Left ventricle myocardium superior (tissue), 1 donor: ENCODE measurements at places on chromosomes 5 and 9. TPM values are rescaled to one million over a fixed set of nuclear protein-coding genes. Genes with fewer than 3 reads are reported as not detected.

DNA sequence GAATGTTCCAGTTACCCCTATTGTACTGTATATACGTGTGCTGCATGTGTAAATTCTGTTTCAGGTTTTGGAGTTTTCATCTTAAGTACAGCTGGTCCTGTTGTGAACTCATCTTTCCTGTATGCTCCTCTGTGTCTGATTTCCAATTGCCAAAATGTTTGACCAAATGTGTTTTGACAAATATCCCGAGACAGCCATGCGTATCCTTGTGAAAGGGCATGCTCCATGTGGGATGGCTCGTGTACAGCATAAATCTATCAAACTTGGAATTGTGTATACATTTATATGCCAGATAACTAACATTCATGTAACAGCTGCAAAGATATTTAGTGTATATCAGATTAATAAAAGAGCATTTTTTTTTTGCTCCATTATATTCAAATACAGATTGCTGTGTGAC, 69.5 kb upstream of the IQGAP2 start:
- no peak for DNase-seq

DNA sequence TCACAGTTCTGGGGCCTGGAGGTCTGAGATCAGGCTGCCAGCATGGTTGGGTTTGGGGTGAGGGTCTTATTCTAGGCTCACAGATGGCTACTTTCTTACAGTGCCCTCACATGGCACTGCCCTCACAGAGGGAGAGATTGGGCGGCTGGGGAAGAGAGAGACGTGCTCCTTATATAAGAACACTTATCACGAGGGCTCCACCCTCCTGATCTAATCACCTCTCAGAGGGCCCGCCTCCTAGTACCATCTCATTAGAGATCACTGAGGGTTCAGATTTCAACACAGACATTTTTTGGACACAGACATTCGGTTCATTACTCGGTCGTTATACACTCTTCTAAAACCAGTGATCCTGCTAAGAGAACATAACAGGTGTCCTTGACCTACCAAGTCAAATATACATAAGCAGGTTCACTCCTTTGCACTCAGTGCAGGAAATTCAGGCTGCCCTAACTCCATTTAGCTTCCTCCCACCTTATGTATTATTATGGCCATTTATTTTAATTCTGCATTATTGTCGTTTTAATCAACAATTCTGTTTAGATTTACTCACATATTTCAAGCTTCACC, 121.7 kb downstream of the ICE1 start:
- DNase-seq, result no peak

GRCh38 chr5:67262206-67262605, 65.6 kb upstream of the CD180 start:
- no peak for DNase-seq

TTC33 gene
- total RNA-seq, result 14.8 TPM

ROR2 gene
- total RNA-seq, result 0.87 TPM

IQGAP2 gene
- 7.8 TPM for total RNA-seq
